Dorsolateral prefrontal cortex (tissue), 122 donors: ENCODE measurements at places on chromosomes 7 and 10.

DNA sequence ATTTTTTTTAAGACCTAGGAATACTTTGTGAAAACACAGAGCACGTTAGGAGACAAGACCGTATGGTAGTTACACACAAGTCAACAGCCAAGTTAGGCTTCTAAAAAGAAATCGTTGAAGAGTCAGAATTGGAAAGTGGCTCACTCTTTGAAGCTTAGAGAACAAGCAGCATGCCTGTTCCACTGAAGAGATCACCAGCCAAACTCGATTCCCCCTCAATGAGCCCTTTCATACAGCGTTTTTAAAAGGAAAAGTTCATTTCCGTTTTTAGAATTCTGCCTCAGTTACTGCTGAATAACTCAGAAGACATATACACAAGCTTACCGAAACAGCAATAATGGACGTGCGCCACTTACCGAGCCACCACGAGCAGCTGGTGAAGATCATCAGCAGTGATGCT lies 41.0 kb downstream of the MCMBP start:
- no peak for DNase-seq

GRCh38 chr10:79055100-79055782 lies 13.5 kb upstream of the ZMIZ1 start:
- DNase-seq, result peak; percentile 7

DNA sequence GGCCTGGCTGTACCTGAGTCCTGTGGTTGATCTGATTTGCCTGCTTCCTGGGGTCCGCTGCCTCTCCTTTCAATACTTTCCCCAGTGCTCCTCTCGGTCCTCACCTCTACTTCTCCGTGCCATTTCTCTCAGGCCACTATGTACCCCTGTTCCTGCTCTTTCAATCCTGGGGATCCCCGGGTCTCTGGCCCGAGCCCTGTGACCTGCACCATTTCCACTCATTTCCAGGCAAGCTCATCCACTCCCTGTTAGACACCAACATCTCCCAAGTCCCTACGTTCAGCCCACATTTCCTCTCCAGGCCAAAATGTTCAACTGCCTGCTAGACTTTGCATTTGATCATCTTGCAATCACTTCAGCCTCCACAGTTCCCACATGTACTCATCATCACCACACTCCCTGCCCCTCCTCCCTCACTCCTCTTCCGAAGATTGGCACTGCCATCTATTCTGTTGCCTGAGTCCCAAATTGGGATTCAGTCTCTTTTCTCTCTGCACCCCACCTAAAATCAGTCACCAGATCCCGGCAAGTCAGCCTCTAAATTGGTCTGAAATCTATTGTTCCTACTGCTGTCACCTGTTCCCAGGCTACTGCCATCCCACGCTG lies 34.4 kb upstream of the ZMIZ1 start:
- no peak for DNase-seq

DNA sequence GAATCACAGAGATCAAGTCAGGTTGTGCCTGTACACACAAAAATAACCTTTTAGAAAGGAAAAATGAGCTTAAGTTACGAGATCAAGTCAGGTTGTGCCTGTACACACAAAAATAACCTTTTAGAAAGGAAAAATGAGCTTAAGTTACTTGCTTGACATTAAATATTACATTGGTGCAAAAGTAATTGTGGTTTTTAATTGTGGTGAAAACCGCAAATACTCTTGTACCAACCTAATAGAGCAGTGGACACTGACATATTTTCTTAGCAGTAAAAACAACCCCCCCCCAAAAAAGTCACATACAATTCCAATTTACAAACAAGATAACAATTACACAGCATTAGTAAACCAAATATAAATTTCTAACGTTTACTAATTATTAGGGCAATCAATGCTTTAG lies 595.6 kb downstream of the GRM8 start:
- no peak for DNase-seq

DNA sequence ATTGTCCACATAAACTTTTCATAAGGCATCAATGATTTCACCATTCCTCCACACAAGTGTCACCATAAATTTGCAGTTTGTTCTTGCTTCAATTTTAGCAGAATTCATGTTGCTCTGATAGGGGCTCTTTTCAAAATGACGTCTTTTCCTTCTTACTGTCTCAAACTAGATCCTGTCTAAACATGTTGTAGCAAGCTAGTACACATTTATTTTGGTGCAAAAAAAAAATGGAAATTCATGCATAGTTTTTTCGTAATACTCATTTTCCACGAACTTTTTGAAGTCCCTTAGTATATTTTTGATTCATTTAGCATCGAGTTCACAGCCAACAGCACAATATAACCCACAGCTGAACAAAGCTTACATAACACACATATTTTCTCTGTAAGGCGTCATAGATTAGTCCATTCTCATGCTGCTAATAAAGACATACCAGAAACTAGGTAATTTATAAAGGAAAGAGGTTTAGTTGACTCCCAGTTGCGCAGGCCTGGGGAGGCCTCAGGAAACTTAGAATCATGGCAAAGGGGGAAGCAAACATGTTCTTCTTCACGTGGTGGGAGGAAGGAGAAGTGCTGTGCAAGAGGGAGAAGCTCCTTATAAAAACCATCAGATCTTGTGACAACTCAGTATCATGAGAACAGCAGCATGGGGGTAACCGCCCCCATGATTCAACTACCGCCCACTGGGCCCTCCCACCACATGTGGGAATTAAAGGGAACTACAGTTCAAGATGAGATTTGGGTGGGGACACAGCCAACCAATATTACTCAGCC lies 301.5 kb downstream of the CCDC3 start:
- DNase-seq, result no peak

DNA sequence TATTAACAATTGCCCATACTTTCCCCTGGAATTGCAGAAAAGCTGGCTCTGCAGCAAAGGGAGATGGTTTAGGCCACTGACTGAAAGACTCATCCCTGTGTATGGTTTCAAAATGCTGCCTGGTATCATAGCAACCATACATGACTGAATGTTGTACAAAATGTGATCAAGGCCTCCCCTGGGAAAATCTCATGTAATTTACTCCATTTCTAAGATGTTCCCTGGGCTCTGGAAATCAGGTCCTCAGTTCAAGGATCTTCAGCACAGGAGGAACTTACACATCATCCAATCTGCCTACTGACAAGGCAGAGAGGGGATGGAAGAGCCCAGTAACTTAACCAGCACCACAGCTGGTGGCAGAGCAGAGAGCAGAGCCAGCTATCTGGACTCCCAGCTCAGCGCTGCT lies 111.8 kb downstream of the JAZF1 start:
- DNase-seq, result no peak

GRCh38 chr7:141906285-141906684 lies 9.9 kb upstream of the OR9A4 start:
- no peak for DNase-seq

GRCh38 chr10:123913688-123914268 lies 22.2 kb upstream of the CPXM2 start:
- DNase-seq, result no peak

GRCh38 chr7:137684776-137685175 lies 162.0 kb downstream of the DGKI start:
- DNase-seq, result no peak

GRCh38 chr7:151449990-151450389 lies 10.0 kb upstream of the CRYGN start:
- DNase-seq, result no peak

- DNase-seq, result no peak
These were observed 119.0 kb upstream of the EEPD1 start for GRCh38 chr7:36034020-36034419.

DNA sequence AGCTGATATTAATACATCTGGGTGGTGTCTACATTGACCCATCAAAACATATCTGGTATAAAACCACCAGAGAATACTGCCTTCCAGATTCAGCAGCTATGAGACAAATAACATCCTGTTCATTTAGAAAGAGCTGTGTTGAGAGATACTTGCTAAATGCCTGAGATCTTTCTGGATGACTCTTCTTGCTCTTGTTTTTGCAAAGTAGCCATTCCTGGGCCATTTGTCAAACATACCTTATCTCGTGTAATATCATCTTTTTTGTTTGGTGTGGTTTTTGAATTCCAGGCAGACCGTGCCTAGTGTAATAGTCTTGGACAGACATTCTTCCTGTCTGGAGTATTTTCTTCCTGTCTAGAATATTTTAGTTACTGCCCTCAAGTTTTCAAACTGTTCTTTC lies 74.7 kb upstream of the PRR15 start:
- DNase-seq, result no peak

DNA sequence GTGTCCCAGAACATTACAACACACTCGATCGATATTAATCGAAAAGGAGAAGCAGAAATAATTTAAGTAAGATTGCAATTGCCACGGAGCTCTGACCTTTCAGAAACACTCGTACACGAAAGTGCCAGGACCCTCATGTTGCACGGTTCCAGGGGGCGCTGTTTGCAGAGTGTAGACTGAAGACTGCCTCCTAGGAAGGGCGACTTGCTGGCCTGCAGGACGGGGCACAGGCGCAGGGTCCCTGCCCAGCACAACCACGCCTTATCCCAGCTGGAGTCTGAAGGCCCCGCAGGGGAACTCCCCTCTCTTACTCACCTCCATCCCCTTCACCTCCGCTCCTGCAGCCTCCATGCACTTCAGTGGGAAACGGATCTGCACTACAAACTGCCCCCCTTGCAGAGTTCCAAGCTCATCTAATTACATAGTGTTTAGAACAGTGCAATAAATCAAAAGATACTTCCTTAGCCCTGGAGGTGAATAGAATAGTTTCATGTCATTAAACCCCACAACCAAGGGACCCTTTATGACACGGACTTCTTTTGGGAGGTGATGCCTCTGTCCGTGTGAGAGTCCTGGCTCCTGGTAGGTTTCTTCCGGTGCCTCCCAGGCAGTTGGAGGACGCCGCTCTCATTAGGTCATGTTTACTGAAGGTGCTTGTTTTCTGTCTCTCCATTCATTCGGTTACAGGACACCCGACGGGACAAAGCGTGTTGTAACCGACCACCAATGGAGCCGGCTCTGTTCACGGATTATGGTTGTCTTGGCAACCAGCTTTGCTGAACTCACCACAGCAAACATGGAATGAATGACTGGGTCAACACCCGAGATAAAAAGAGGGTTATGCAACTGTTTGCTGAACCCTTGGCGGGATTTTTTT lies 262.2 kb downstream of the BAMBI start:
- no peak for DNase-seq

DNA sequence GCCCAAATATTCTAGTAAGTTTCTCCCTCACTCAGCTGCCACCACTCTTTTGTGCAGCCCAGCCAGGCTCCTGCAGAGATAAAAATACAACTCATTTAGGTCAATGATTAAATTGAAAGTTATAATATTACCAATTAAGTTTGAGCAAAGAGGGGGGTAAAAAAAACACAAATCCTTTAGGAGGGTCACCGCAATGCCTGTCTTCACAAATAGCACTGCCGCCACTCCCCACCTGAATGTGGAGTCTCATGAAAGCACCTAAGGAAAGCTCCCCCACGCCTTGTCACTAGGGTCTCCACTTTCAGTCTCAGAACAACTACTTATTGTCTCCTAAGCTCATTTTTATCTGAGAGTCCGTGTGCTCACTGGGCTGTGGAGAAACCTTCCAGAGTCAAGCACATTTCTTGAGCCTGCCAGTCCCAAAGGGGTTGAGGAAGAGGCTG lies 148.7 kb downstream of the FGFR2 start:
- no peak for DNase-seq

GRCh38 chr7:99011706-99012404 lies 132.1 kb downstream of the SMURF1 start:
- no peak for DNase-seq
